ENCODE measurements at places on chromosomes 12 and 14. TPM values are rescaled to one million over a fixed set of nuclear protein-coding genes. Genes with fewer than 3 reads are reported as not detected.

Gene NUAK1
- total RNA-seq, result 1.3 TPM

- H3K27me3 ChIP-seq, result no peaks in the 10 kb centered on the region
- DNase-seq, result no peak
- H3K4me3 ChIP-seq, result no peak overlapping the region
These were observed 25.0 kb downstream of the RTL1 start for GRCh38 chr14:100878271-100879146.

GRCh38 chr12:32583534-32583933 lies 95.6 kb upstream of the DNM1L start:
- H3K27me3 ChIP-seq, result no peaks in the 10 kb centered on the region
- H3K4me1 ChIP-seq, result peaks cover 27% of the 10 kb centered on the region
- peak; percentile 48 for DNase-seq
- H3K4me3 ChIP-seq, result no peak overlapping the region

DNA sequence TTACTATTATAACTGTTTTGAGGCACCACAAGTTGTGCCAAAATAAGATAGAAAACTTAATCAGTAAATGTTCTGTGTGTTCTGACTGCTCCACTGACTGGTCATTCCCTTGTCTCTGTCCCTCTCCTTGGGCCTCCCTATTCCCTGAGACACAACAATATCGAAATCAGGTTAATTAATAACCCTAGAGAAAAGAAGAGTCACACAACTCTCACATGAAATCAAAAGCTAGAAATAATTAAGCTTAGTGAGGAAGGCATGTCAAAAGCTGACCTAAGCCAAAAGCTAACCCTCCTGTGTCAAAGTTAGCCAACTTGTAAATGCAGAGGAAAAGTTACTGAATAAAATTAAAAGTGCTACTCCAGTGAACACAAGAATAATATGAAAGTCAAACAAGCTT lies 53.8 kb upstream of the CCDC196 start:
- H3K4me1 ChIP-seq, result no peaks in the 10 kb centered on the region
- H3K4me3 ChIP-seq, result no peak overlapping the region
- DNase-seq, result no peak

DNA sequence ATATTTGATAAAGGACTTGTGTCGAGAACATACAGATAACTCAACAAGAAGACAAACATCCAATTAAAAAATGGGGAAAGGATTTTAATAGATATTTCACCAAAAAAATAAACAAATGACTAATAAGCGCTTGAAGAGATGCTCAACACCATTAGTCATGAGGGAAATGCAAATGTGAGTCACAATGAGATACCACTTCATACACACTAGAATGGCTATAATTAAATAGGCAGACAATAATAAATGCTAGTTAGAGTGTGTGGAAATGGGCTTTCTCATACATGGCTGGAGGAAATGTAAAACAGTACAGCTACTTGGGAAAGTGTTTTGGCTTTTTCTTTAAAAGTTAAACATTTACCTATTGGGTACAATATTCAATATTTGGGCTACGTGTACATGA lies 34.8 kb downstream of the DLK1 start:
- no peak overlapping the region for H3K4me3 ChIP-seq
- no peaks in the 10 kb centered on the region for H3K36me3 ChIP-seq
- H3K27ac ChIP-seq, result no peak overlapping the region
- H3K4me1 ChIP-seq, result peaks cover 6% of the 10 kb centered on the region

DNA sequence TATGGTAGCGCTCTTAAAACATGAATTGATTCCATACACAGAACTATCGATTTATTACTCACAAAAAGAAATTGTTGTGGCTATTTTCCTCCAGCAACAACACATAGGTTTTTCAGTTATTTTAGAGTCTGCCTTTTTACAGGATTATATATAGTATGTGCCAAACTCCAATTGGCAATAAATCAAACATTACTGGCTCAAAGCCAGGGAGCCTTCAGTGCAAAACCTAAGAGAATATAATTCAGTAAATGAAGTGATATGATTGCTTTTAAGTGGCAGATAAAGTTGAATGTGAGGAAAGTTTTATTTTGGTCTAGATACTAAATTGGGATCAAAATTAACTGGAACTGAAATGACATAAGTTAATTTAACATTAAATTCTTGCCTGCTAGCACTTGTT lies 234.8 kb downstream of the PIK3C2G start:
- H3K27ac ChIP-seq, result no peak overlapping the region
- H3K27me3 ChIP-seq, result no peaks in the 10 kb centered on the region
- H3K36me3 ChIP-seq, result no peaks in the 10 kb centered on the region
- H3K4me1 ChIP-seq, result no peaks in the 10 kb centered on the region
- DNase-seq, result no peak

All from A673 (cell line).